CD4-positive, alpha-beta T cell treated with Interleukin-2 at 100 ng/mL for 4 hours (primary cell): ENCODE measurements at places on chromosomes 4 and X.

DNA sequence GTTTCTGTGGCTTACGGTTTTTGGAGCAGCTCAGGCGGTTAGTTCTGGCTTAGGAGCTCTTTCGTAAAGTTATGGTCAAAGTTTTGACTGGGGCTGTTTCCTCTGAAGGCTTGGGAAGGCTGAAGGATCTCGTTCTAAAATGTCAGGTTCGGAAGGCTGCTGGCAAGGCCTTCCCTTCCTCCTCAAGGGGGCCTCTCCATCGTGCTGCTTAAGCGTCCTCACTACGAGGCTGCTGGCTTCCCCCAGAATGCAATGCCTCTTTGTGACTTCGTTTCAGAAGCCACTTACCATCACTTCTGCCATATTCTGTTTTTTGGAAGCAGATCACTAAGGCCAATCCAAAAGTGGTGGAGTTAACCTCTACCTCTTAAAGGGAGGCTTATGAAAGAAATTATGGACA is 1196.4 kb upstream of the TENM3 start:
- DNase-seq = no peak

- no peak for DNase-seq
These were observed 370.1 kb downstream of the PPP3CA start for GRCh38 chr4:100977274-100977673.

DNA sequence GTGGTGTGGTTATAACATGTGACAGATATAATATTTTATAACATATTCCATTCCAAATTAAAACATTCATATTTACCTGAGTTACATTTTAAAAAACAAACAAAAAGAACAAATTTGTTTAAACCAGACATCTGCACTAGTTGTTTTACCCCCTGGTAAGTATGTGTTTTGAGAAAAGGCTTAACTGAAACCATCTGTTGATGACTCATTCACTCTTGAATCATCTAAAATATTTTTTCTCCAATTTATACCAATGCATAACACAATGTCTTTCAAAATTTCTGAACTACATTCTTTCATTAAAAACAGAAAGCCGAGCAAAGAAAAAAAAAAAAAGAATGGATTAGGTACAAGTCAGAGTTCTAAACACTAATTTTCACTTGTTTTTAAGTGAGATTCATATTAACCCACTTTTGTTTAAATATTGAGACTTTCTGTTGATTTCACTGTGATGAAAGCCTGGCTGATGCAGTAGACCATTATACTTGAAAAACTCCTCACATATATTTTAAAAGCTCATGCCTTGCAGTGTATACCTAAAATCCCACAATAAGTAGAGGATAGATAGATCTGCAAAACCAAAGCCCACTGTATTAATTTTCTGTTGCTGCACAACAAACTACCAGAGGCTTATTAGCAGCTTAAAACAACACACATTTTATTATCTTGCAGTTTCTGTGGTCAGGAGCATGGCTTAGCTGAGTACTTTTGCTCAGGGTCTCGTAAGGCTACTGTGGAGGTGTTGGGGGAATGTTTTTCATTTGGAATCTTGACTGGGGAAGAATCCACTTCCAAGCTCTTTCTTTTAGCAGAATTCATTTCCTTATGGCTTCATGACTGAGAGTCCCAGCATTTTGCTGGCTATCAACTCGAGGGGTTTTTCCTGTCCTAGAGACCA is 221.5 kb downstream of the PCDH18 start:
- DNase-seq = no peak

- DNase-seq = no peak
These were observed 762.0 kb upstream of the MAGEB2 start for GRCh38 chrX:29453333-29453732.

- DNase-seq = no peak
These were observed 17.9 kb downstream of the COQ2 start for GRCh38 chr4:83266689-83267088.
